ENCODE measurements at places on chromosomes 12 and 14. TPM values are rescaled to one million over a fixed set of nuclear protein-coding genes. Genes with fewer than 3 reads are reported as not detected.

NOXRED1 gene
- total RNA-seq, result 0.29 TPM

DNA sequence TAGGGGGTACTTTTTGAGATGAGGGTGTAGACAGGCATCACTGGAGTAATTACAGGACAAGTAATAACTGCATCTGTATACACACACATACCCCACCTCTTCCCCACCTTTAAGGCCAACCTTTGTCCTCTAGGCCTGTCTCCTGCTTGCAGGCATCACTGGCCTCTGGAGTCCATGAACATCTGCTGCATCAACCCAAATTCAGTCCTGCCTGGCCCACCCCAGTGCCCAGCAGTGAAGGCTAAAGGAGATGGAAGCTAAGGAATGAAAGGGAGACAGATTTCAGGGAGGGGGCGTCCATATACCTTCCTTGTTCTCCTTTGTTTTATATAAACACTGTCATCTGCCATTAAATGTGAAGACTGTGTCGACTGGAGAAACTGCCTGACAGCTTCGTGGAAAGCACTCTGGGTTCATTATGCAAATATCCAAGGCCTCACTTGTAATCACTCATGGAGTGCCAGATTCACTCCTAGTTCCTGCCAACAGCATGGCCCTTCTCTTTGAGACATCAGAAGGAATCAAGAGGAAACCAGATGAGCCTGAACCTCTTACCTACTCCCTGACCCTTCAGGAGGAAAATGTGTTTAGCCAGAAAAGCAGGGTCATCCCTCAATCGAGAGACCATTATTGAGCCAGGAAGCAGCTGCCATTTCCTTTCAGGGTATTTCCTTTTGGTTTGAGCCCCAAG lies 64.4 kb downstream of the SERPINA3 start:
- H3K4me3 ChIP-seq, result no peak overlapping the region
- H3K36me3 ChIP-seq, result no peaks in the 10 kb centered on the region
- H3K4me1 ChIP-seq, result no peaks in the 10 kb centered on the region
- DNase-seq, result peak; percentile 3
- H3K27ac ChIP-seq, result no peak overlapping the region

- no peak overlapping the region for H3K4me3 ChIP-seq
- peaks cover 6% of the 10 kb centered on the region for H3K4me1 ChIP-seq
- no peak for DNase-seq
Measured at GRCh38 chr14:103103461-103104388, 9.2 kb downstream of the EXOC3L4 start.

DNA sequence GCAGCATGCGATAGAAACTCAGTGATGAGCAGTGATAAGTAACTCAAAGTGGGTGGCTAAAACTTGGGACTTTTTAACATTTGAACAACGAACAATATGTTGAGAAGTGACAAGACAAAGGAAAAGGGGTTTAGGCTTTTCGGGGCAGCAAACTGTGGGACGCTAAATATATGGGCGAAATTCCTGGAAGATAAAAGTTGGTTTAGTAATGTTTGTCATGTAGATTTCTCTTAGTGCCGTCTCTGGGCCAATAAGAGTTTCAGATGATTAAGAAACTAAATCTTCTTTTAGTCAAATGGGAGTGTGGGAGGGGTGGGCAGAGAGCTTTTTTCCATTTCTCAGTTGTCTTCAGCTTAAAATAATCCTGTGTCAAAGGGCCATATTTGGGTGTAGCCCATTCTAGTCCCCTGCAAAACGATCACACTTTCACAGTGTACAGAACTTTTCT lies 41.7 kb upstream of the FUT8 start:
- peaks cover 47% of the 10 kb centered on the region for H3K36me3 ChIP-seq
- no peak for DNase-seq
- H3K27me3 ChIP-seq, result no peaks in the 10 kb centered on the region
- no peak overlapping the region for H3K4me3 ChIP-seq

DNA sequence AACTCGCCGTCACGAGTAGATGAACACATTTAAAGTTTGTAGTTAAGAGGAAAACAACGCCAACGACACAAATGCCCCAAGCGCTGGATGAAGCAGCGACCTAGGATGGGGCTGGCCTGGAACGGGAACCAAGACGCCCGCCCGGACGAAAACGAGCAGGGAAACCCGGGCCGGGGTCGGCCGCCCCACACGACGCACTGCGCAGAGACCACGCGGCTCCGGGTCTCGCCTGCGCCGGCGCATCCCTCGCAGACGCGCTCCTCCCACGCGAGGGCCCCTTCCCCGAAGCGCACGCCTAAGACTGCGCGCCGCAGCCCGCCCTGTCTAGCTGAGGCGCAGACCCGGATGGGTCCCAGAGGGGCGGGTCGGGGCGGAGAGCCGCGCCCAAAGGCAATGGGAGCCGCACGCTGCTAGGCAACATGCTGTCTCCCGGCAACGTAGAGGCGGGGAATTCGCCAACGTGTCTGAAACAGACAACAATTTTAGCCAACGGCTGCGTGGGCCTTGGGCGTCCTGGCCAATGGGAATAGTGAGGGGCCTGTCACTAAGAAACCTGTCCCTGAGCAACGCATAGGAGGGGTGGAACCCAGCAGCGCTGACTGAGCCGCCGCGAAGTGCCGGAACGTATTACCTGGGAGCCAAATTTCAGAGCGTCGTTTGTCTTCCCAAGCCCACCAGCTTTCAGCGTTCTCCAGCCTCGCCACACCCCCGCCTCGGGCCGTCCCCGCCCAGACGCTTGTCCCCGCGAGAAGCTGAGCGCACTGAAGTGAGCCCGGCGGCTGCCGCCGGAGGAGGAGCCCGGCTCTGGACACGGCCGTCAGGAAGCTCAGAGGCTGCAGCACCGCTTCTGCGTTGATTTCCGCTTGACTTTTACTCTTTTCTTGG lies 21.0 kb upstream of the CHFR start:
- H3K36me3 ChIP-seq, result peaks cover 21% of the 10 kb centered on the region
- peaks cover 23% of the 10 kb centered on the region for H3K4me1 ChIP-seq
- H3K27ac ChIP-seq, result peak overlapping the region; percentile 95
- DNase-seq, result peak; percentile 98

DNA sequence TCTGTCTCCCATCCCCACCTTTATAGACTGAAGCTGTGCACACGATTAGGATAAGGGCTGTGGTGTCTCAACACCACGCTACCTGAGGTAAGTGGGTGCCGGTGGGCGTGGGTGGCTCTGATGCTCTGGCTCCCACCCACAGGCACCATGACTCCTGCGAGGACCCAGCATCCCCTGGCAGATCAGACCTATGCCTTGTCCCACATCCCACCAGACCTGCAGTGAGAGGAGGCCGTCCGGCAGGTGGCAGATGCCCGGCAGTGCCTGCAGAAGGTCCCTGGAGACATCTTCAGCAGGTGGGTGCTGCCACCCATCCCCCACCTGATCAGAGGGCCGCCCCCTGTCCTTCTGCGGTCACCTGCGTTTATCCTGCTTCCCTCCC lies 104.4 kb upstream of the PRB2 start:
- H3K27me3 ChIP-seq, result peaks cover 23% of the 10 kb centered on the region
- H3K36me3 ChIP-seq, result no peaks in the 10 kb centered on the region
- no peak overlapping the region for H3K4me3 ChIP-seq
- peaks cover 5% of the 10 kb centered on the region for H3K4me1 ChIP-seq
- DNase-seq, result no peak

GRCh38 chr14:101200008-101200649 lies 296.6 kb upstream of the RTL1 start:
- no peak for DNase-seq
- no peaks in the 10 kb centered on the region for H3K4me1 ChIP-seq

- no peak for DNase-seq
- H3K4me3 ChIP-seq, result no peak overlapping the region
- no peak overlapping the region for H3K27ac ChIP-seq
- no peaks in the 10 kb centered on the region for H3K4me1 ChIP-seq
Measured at GRCh38 chr12:127944211-127944899, 322.6 kb upstream of the TMEM132C start.

DNA sequence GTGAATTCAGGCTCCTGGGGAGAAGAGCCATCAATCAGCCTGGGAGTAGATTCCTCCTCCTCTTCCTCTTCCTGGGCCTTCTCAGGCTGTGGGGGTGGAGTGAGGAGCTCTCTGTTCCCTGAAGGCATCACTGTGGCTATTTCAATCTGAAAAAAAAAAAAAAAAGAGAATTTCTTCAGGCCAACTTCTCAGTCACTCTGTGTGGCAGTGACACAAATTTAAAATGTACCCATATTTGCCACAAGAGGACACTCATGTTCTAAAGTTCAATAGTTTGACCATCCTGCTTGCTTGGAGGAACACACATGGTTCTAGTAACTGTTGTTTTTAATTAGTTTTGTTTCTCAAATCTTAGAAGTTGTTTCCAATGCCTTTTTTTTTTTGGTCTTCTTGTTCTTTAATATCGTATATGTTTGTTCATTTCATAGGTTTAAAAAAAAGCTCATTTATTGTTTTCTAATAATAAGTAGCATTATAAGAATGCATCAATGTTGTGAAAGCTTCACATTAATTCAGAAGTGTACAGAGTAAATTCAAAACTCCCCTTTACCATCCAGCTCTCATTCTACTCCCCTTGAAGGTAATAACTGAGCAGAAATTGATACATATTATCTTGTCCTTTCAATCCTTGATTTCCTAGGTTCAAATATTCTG lies 23.3 kb upstream of the CCER1 start:
- no peak for DNase-seq
- H3K4me3 ChIP-seq, result no peak overlapping the region
- peaks cover 10% of the 10 kb centered on the region for H3K27me3 ChIP-seq
